Activated CD8-positive, alpha-beta T cell treated with anti-CD3 and anti-CD28 coated beads for 36 hours (primary cell): ENCODE measurements at places on chromosomes 16 and 17.

- DNase-seq = no peak
- H3K27me3 ChIP-seq = no peaks in the 10 kb centered on the region
- no peak overlapping the region for H3K4me3 ChIP-seq
- H3K4me1 ChIP-seq = peaks cover 42% of the 10 kb centered on the region
Measured at GRCh38 chr17:67509390-67510287, 132.6 kb downstream of the PITPNC1 start.

DNA sequence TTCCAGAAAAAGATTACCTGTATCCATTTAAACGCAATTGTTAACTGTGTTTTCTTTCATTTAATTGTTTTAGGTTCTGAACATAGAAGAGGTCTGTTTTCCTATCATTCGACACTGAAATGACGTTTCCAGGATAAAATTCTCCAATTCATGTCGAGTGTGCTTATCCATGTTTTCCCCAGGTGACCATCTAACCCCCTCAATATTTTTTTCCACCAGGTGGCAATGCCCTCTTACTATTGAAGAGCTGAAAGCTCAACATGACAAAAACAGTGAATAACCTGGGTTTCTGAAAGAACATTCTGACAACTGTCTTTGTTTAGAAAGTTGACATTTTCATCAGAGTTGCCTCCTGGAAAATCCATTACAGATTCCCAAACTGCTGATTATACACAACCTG lies 948.7 kb downstream of the KCNJ2 start:
- no peak for DNase-seq
- H3K4me1 ChIP-seq = no peaks in the 10 kb centered on the region
- no peak overlapping the region for H3K27ac ChIP-seq

GRCh38 chr17:37823996-37824395 lies 79.1 kb upstream of the HNF1B start:
- no peaks in the 10 kb centered on the region for H3K36me3 ChIP-seq
- no peak overlapping the region for H3K27ac ChIP-seq
- H3K27me3 ChIP-seq = peaks cover 11% of the 10 kb centered on the region
- no peak overlapping the region for H3K4me3 ChIP-seq
- H3K4me1 ChIP-seq = peaks cover 17% of the 10 kb centered on the region
- DNase-seq = no peak

DNA sequence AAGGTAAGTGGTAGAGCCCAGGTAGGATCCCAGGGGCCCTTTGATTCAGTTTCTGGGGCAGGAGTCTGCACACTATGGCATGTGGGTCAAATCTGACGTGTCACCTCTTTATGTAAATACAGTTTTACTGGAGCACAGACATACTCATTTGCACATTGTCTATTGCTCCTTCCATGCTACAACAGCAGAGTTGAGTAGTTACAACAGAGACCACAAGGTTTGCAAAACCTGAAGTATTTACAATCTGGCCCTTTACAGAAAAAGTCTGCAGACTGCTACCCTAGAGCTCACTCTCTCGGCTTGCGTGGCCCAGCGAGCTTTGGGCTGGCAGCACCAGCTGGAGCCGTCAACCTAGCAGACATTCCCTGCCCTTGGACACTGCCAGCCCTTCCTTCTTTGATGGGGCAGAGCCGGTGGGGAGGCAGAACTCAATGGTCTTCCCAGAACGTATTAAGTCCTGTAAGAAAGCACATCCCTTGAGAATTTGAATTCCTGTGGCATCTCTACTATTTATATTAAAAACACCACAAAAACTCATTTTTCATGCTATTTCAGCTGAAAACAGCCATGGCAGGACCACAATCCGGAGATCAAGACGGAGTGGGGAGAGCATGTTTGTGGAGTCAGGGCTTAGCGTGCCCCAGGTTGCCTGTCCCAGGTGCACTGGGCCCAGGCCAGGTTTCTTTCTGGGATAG lies 133.1 kb upstream of the NUDT7 start:
- peaks cover 3% of the 10 kb centered on the region for H3K4me1 ChIP-seq
- no peak overlapping the region for H3K4me3 ChIP-seq
- H3K27ac ChIP-seq = no peak overlapping the region

GRCh38 chr17:10549096-10549842 lies at the start of gene MYH2:
Gene MYH2, minus strand, starts transcription at chr17:10549658. Its CDS starts 1,738 bp downstream, at chr17:10547920.
- DNase-seq = no peak
- H3K27ac ChIP-seq = no peak within 1 kb of the TSS
- H3K27me3 ChIP-seq = peaks cover 14% of the 10 kb centered on the region
- H3K4me3 ChIP-seq = no peak within 1 kb of the TSS
- no peaks in the 10 kb centered on the region for H3K4me1 ChIP-seq

DNA sequence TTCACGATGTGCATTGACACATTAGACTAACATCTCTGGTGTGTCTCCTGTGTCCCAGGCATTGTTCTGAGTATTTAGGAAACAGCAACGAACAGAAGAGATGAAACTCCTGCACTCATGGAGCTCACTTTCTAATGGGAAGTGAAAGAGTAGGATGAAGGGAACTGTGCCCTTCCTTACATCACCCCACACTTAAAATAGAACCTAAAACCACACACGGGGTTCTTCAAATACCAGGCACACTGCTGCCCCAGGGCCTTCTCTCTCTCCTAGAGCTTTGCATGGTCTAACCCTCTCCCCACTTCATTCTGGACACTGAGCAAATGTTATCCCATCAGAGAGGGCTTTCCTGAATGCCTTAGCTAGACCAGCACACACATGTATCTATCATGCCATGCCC lies 33.7 kb downstream of the TRIM25 start:
- H3K36me3 ChIP-seq = peaks cover 2% of the 10 kb centered on the region
- no peaks in the 10 kb centered on the region for H3K4me1 ChIP-seq
- no peak for DNase-seq
- peaks cover 2% of the 10 kb centered on the region for H3K27me3 ChIP-seq
- no peak overlapping the region for H3K4me3 ChIP-seq

DNA sequence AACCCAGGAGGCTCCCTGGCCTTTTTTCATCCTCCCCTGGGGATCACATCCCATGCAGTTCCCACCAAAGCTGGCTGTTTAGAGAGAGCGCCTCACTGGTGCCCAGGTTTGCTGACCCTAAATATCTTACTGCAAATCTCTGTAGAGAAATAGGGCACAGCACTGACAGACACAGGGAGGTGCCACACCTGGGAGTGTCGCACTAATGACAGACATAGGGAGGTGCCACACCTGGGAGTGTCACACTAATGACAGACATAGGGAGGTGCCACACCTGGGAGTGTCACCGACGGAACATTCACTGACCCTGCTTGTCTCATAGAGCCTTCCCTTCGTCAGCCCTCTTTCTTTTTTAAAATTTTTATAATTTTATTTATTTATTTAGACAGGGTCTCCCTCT lies 25.6 kb downstream of the UNK start:
- H3K4me1 ChIP-seq = peaks cover 4% of the 10 kb centered on the region
- H3K4me3 ChIP-seq = no peak overlapping the region
- no peak overlapping the region for H3K27ac ChIP-seq
- H3K36me3 ChIP-seq = no peaks in the 10 kb centered on the region
- no peaks in the 10 kb centered on the region for H3K27me3 ChIP-seq

GRCh38 chr17:32484041-32484461 lies 2.7 kb upstream of the CDK5R1 start:
- H3K4me3 ChIP-seq = no peak overlapping the region
- DNase-seq = no peak
- peaks cover 36% of the 10 kb centered on the region for H3K36me3 ChIP-seq
- H3K27me3 ChIP-seq = no peaks in the 10 kb centered on the region

- peak; percentile 40 for DNase-seq
- H3K4me3 ChIP-seq = no peak overlapping the region
- no peaks in the 10 kb centered on the region for H3K27me3 ChIP-seq
- peak overlapping the region; percentile 95 for H3K27ac ChIP-seq
Measured at GRCh38 chr16:48608452-48608851, 1.5 kb downstream of the N4BP1 start.

GRCh38 chr16:65817066-65817465 lies 549.4 kb upstream of the CDH5 start:
- no peaks in the 10 kb centered on the region for H3K4me1 ChIP-seq
- no peak for DNase-seq
- no peak overlapping the region for H3K27ac ChIP-seq
- no peak overlapping the region for H3K4me3 ChIP-seq

- no peaks in the 10 kb centered on the region for H3K27me3 ChIP-seq
- no peak overlapping the region for H3K4me3 ChIP-seq
- H3K36me3 ChIP-seq = no peaks in the 10 kb centered on the region
- H3K27ac ChIP-seq = no peak overlapping the region
Measured at GRCh38 chr16:57681950-57682728, 12.5 kb upstream of the DRC7 start.

- no peak overlapping the region for H3K27ac ChIP-seq
- no peaks in the 10 kb centered on the region for H3K27me3 ChIP-seq
- H3K4me1 ChIP-seq = no peaks in the 10 kb centered on the region
- no peaks in the 10 kb centered on the region for H3K36me3 ChIP-seq
Measured at GRCh38 chr16:7548796-7549318, 216.2 kb downstream of the RBFOX1 start.

GRCh38 chr17:34703533-34703932 lies 124.2 kb downstream of the TMEM132E start:
- no peaks in the 10 kb centered on the region for H3K36me3 ChIP-seq
- H3K27ac ChIP-seq = no peak overlapping the region
- H3K27me3 ChIP-seq = peaks cover 26% of the 10 kb centered on the region
- no peaks in the 10 kb centered on the region for H3K4me1 ChIP-seq
- DNase-seq = peak; percentile 50

GRCh38 chr17:39231591-39232551 lies 6.1 kb upstream of the STAC2 start:
- H3K27me3 ChIP-seq = peaks cover 14% of the 10 kb centered on the region
- H3K36me3 ChIP-seq = no peaks in the 10 kb centered on the region
- peaks cover 18% of the 10 kb centered on the region for H3K4me1 ChIP-seq
- H3K4me3 ChIP-seq = peak overlapping the region; percentile 25
- peak overlapping the region; percentile 60 for H3K27ac ChIP-seq

GRCh38 chr17:17150448-17150800 lies 55.7 kb downstream of the PLD6 start:
- peaks cover 25% of the 10 kb centered on the region for H3K4me1 ChIP-seq
- H3K27me3 ChIP-seq = no peaks in the 10 kb centered on the region
- no peak overlapping the region for H3K27ac ChIP-seq
- peaks cover 20% of the 10 kb centered on the region for H3K36me3 ChIP-seq

DNA sequence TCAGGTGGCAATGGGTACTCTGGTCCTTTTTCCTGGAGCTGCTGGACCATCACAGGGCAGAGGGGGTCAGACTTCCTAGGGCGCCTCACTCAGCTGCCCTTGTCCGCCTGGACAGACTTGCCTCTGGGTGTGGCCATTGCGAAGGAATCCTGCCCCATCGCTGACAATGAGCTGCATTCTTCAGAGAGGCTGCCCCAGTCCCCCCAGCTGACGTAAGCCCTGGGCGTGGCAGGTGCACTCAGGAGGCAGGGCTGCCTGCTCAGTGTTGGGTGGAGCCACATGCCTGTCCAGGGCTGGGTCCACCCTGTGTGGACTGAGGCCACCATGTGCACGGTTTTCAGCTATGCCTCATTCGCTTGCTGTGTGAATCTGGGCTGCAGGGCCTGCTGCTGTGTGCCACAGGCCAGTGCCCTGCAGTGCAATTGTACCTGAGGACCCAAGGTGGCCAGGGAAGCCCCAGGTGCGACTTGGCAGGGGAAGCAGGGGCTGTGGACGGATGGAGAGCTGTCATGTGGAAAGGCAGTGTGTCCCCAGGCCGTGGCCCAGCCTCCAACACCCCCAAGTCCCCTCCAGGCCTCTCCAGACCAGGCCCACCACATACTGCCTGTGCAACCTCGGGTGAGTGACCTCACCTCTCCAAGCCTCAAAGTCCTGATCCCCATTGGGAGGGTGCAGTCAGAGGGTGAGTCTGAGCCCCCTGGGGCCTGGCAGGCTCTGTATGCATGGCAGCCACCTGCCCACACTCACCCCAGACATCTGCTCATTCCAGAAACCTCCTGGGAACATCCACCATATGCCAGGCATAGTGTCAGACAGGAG lies 14.0 kb upstream of the MPRIP start:
- H3K27ac ChIP-seq = no peak overlapping the region
- DNase-seq = no peak
- no peaks in the 10 kb centered on the region for H3K27me3 ChIP-seq

DNA sequence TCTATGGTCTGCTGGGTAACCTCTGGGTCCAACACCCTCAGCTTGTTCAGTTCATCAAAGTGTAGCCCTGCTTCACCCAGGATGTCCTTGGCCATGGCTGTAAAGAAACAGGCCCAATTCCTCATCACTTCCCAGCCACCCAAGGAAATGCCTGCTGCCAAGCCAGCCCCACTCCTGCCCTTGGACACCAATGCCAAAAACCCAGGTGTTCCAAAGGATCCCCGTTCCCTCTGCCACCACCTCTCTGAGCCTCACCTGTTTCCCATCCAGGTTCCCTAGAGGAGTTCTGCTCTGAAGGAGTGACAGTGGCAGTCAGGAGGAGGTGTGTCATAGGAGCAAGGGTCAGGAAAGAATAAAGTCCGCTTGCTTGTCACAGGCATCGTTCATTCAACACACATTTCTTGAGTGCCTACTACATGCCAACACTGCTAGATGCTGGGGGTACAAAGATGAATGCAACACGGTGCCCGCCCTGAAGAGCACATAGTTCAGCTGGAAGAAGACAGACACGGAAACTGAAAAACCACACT lies 3.3 kb downstream of the IFT20 start:
- H3K36me3 ChIP-seq = peaks cover 11% of the 10 kb centered on the region
- no peak for DNase-seq
- H3K27me3 ChIP-seq = no peaks in the 10 kb centered on the region
- no peak overlapping the region for H3K4me3 ChIP-seq
- peaks cover 27% of the 10 kb centered on the region for H3K4me1 ChIP-seq
- no peak overlapping the region for H3K27ac ChIP-seq

DNA sequence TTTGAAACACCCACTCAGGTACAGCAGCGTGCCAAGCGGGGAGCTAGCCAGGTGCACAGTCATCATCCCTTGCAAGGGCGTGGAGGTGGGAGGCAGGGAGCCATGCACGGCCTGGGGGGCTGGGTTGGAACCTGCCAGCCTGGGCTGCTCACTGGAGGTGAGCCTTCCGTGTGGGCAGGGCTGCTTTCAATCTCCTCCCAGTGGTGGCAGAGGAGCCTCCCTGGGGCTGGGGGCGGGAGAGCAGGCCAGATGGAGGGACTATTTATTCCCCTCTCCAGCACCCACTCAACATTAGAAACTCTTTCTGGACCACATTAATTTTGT lies 90.3 kb downstream of the KATNIP start:
- no peak for DNase-seq
- no peaks in the 10 kb centered on the region for H3K27me3 ChIP-seq
- peaks cover 8% of the 10 kb centered on the region for H3K36me3 ChIP-seq
- no peak overlapping the region for H3K27ac ChIP-seq
- no peak overlapping the region for H3K4me3 ChIP-seq

- H3K27ac ChIP-seq = no peak overlapping the region
- peaks cover 31% of the 10 kb centered on the region for H3K4me1 ChIP-seq
- H3K36me3 ChIP-seq = peaks cover 21% of the 10 kb centered on the region
- peak; percentile 16 for DNase-seq
Measured at GRCh38 chr17:7437369-7437863, 1.9 kb upstream of the FGF11 start.

GRCh38 chr17:56699186-56699894 lies 105.8 kb downstream of the NOG start:
- DNase-seq = no peak
- no peaks in the 10 kb centered on the region for H3K27me3 ChIP-seq
- no peaks in the 10 kb centered on the region for H3K4me1 ChIP-seq
- no peaks in the 10 kb centered on the region for H3K36me3 ChIP-seq
- H3K4me3 ChIP-seq = no peak overlapping the region
